ENCODE measurements at places on chromosomes 5 and 9. TPM values are rescaled to one million over a fixed set of nuclear protein-coding genes. Genes with fewer than 3 reads are reported as not detected.

The DND1 gene
- 0.76 TPM for total RNA-seq

The SLC22A4 gene
- total RNA-seq: 4.3 TPM

The MYO10 gene
- total RNA-seq: 50.9 TPM

The GABRP gene
- 1.7 TPM for total RNA-seq

The NLN gene
- total RNA-seq: 19.9 TPM

The OR1J2 gene
- not detected for total RNA-seq

The F2RL1 gene
- 25.9 TPM for total RNA-seq
